ENCODE measurements at places on chromosomes 5 and 9. TPM values are rescaled to one million over a fixed set of nuclear protein-coding genes. Genes with fewer than 3 reads are reported as not detected.

Gene SCGB3A2
- not detected for total RNA-seq

Gene SIGMAR1
- 39.8 TPM for total RNA-seq

Gene IFNK
- not detected for total RNA-seq

Gene PPP3R2
- not detected for total RNA-seq

Gene SPINK1
- not detected for total RNA-seq

Gene NOL6
- total RNA-seq, result 47.2 TPM

Gene POC5
- 17.0 TPM for total RNA-seq

Gene PRUNE2
- not detected for total RNA-seq

Gene GIN1
- 17.4 TPM for total RNA-seq

Gene NMRK1
- 85.3 TPM for total RNA-seq

Gene SPATA31E1
- total RNA-seq, result not detected

Gene SNCAIP
- total RNA-seq, result not detected

Gene NUDT12
- total RNA-seq, result 3.5 TPM
